Stimulated activated CD8-positive, alpha-beta memory T cell treated with anti-CD3 and anti-CD28 coated beads, Interleukin-4, amount 100 ng/mL, for 1 hour (primary cell): ENCODE measurements at places on chromosomes 12 and 14.

- no peak for DNase-seq
These were observed 2.5 kb upstream of the CCND2 start for GRCh38 chr12:4270831-4271716.

- DNase-seq, result no peak
These were observed 398 bp upstream of the MSRB3 start for GRCh38 chr12:65277994-65278575.

DNA sequence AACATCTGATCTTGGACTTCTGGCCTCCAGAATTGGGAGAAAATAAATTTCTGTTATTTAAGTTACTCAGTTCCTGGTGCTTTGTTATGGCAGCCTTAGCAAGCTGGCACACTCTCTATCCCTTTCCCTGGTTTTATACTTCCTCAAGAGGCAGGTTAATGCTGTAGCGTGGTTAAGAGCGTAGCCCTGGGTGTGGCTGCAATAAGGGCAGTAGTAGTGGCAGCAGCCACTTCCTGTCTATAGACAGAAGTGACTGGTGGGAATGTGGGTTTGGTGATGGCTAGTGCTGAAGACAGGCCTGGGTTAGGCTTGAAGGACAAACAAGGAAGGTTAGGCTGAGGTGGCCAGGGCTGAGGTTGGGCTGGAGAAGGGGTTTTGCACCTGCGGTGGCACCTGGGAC lies 3.6 kb upstream of the LGALS3 start:
- no peak for DNase-seq

- DNase-seq, result no peak
These were observed 11.6 kb upstream of the CHFR start for GRCh38 chr12:132899033-132899432.

GRCh38 chr14:100371773-100372172 lies 48.6 kb downstream of the SLC25A47 start:
- no peak for DNase-seq

DNA sequence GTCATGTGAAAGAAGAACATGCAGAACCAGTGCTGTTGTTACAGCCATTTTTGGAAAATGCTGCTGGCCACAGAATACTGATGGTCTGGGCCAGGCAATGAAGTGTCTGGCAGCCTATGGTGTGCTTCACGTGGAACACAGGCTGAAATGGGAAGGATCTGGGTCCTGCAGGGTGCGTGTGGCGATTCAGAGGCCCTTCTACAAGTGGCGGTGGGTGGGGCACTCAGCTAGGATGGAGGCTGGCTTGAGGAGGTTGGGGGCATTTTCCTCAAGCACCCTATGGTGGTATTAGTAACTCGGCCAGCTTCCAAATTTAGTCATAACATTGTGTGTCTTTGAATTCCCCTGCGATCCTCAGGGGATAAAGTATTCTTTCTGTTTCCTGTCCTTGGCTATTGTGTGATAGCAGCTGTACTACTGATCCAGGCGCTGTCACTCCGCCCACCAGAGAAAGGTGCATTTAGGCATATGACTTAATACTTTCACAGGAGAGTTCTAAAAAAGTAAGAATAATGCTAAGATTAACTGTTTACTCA lies 9.2 kb upstream of the RAD52 start:
- DNase-seq, result no peak

DNA sequence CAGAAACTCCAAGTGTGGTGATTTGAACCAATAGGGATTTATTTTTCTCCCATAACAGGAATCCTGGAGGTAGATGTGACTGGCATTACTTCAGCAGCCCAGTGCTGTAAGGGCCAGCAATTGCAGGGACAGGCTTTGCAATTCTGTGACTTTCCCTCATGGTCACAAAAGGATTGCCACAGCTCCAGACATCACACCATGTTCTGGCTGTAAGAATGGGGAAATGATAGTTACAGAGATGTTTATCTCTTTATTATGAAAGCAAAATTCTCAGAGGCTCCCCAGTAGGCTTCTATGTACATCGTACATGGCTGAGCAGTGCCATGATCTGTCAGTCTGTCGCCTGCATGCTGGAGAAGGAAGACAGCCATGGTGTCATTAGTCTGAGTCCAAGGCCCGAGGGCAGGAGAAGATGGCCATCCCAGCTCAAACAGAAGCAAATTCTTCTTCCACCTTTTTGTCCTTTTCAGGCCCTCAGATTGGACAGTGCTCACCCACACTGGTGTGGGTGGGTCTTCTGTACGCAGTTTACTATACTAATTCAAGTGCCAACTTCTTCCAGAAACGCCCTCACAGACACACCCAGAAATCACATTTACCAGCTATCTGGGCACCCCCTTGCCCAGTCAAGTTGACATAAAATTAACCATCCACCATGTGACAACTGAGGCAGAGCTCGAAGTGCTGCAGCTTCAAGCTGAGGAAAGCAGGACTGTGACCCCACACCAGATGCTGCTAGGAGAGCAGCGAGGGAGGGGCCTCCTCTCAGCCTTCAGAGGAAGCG lies 17.2 kb downstream of the ZBTB42 start:
- no peak for DNase-seq

GRCh38 chr12:98595243-98595988 lies 1.9 kb downstream of the SLC25A3 start:
- no peak for DNase-seq

- no peak for DNase-seq
These were observed 445 bp downstream of the CERS5 start for GRCh38 chr12:50166799-50167048.

GRCh38 chr12:54622463-54623183 lies 12.1 kb downstream of the LACRT start:
- DNase-seq, result no peak

- no peak for DNase-seq
These were observed 32.8 kb upstream of the DEGS2 start for GRCh38 chr14:100192250-100192671.

DNA sequence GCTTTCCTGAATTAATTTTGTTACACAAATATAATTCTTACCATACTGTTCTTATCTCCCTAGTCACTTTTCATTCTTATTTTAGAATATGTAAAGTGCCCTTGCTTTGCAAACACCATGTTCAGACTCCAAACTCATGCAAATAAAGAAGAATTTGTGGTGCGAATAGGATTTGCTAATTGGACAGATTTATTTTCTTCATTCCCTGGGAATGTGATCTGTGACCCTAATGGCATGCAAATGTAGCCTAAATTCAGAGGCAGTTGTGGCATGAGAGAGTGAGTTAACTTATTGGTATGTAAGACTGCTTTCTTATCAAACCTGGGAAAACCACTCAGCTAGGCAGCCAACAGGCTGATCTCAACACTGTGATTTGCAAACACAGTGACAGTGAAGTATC lies 10.0 kb downstream of the CAPZA3 start:
- no peak for DNase-seq

GRCh38 chr14:53599221-53599945 lies 357.2 kb downstream of the BMP4 start:
- DNase-seq, result no peak

GRCh38 chr14:70802379-70802778 lies 6.9 kb downstream of the MAP3K9 start:
- no peak for DNase-seq
